ENCODE measurements at places on chromosomes 3 and 15.

GRCh38 chr3:107271787-107272387 lies 105.4 kb upstream of the CCDC54 start:
- H3K4me3 ChIP-seq: no peak overlapping the region
- no peak for DNase-seq
- no peaks in the 10 kb centered on the region for H3K4me1 ChIP-seq
- H3K36me3 ChIP-seq: no peaks in the 10 kb centered on the region

GRCh38 chr3:12884186-12884680 lies 42.9 kb upstream of the RPL32 start:
- H3K4me3 ChIP-seq: no peak overlapping the region

DNA sequence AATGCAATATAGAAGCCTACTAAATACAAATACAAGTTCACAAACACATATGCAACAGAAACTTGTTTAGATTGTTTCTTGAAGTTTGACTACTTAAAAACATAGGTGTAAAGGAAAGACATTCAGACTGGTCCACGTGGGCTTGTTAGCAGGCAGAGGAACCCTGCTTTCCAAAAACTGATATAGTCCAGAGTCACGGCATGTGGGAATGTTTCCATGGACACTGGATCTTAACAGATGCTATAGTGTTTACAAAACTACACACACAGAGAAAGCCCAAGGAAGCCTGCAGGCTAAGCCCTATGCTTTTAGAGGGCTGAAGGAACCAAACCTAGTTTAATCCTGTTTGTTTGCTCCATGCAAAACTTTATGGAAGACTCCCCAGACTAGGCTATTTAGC lies 45.2 kb upstream of the LRRC58 start:
- H3K27ac ChIP-seq: no peak overlapping the region
- H3K36me3 ChIP-seq: no peaks in the 10 kb centered on the region
- H3K4me1 ChIP-seq: no peaks in the 10 kb centered on the region
- H3K4me3 ChIP-seq: no peak overlapping the region
- no peak for DNase-seq

DNA sequence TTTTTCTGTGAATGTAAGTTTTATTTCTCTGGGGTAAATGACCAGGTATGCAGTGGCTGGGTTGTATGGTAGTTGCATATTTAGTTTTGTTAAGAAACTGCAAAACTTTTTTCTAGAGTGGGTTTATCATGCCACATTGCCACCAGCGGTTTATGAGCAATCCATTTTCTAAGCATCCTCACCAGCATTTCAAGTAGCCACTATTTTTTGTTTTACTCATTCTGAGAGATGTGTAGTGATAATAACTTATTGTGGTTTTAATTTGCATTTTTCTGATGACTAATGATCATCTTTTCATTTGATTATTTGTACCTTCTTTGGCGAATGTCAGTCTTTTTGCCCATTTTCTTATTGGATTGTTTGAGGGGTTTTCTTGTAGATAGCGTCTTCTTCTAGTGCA lies 56.2 kb downstream of the SPRED1 start:
- H3K27me3 ChIP-seq: no peaks in the 10 kb centered on the region
- no peaks in the 10 kb centered on the region for H3K4me1 ChIP-seq
- no peak overlapping the region for H3K27ac ChIP-seq
- no peak for DNase-seq

DNA sequence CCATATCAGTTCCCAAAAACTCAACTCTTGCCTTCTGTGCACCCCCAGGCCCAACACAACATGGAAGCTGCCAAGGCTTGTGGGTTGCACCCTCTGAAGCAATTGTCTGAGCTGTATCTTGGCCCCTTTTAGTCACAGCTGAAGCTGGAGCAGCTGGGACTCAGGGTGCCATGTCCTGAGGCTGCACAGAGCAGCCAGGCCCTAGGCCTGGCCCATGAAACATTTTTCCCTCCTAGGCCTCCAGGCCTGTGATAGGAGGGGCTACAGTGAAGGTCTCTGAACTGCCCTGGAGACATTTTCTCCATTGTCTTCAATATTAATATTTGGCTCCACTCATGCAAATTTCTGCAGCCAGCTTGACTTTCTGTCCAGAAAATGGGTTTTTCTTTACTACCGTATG lies 8.1 kb upstream of the MYLK start:
- H3K27me3 ChIP-seq: no peaks in the 10 kb centered on the region
- no peaks in the 10 kb centered on the region for H3K4me1 ChIP-seq
- no peak overlapping the region for H3K4me3 ChIP-seq
- H3K36me3 ChIP-seq: no peaks in the 10 kb centered on the region
- H3K27ac ChIP-seq: no peak overlapping the region

GRCh38 chr15:59437142-59437816 lies 707 bp upstream of the FAM81A start:
- peaks cover 3% of the 10 kb centered on the region for H3K4me1 ChIP-seq
- DNase-seq: no peak
- H3K36me3 ChIP-seq: no peaks in the 10 kb centered on the region
- peak overlapping the region; percentile 37 for H3K4me3 ChIP-seq
- H3K27ac ChIP-seq: no peak overlapping the region
- H3K27me3 ChIP-seq: peaks cover 24% of the 10 kb centered on the region

GRCh38 chr3:5195605-5196004 lies 8.1 kb downstream of the EDEM1 start:
- H3K4me3 ChIP-seq: no peak overlapping the region
- H3K4me1 ChIP-seq: peaks cover 71% of the 10 kb centered on the region
- peak overlapping the region; percentile 80 for H3K27ac ChIP-seq
- DNase-seq: no peak
- H3K36me3 ChIP-seq: no peaks in the 10 kb centered on the region

GRCh38 chr3:129476586-129476985 lies 36.6 kb downstream of the IFT122 start:
- H3K36me3 ChIP-seq: no peaks in the 10 kb centered on the region
- no peak for DNase-seq

DNA sequence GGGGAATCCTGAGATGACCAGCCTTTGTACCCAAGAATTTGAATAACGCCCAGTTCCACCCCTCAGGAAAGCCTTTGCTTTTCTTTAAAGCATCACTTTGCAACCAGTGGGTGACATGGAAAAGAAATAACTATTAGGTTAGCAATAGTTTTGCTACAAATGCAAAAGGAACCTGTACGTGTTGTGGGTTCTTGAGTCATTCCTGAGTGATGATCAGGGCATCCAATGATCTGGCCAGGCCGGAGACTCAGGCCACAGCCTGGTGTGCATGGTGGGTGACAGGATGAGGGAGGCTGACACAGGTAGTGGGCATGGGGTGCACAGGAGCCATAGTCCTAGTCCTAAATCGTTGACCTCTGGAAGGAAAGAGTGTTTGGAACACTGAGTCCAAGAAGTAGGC lies 321.4 kb upstream of the IL12A start:
- H3K4me1 ChIP-seq: no peaks in the 10 kb centered on the region
- H3K27ac ChIP-seq: no peak overlapping the region
- H3K4me3 ChIP-seq: no peak overlapping the region
- H3K27me3 ChIP-seq: no peaks in the 10 kb centered on the region
